ENCODE measurements at places on chromosomes 7 and 10.

- DNase-seq: no peak
Observed at GRCh38 chr7:20424500-20424899, 93.8 kb downstream of the ITGB8 start.

- no peak for DNase-seq
Observed at GRCh38 chr10:118258285-118258684, 83.8 kb downstream of the FAM204A start.

DNA sequence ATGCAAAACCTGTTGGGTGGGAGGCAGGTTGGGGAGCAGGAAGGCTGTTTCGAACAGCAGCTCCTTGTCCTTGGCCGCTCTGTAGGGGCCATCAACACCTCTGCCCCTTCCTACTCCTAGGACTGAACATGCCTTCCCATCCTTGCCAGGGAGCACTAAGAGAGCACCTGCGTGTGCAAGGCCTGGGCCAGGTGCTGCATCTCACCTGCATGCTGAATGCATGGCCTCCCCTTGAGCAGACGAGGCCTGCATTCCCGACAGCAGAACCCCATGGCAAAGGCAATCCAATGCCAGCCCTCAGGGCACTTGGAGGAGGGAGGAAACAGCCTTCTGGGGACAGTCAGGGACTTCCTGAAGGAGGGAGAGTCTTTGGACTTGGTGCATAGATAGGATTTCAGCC lies 11.0 kb downstream of the VSIR start:
- no peak for DNase-seq

- DNase-seq: no peak
Observed at GRCh38 chr7:44935583-44935982, 43.2 kb downstream of the MYO1G start.

DNA sequence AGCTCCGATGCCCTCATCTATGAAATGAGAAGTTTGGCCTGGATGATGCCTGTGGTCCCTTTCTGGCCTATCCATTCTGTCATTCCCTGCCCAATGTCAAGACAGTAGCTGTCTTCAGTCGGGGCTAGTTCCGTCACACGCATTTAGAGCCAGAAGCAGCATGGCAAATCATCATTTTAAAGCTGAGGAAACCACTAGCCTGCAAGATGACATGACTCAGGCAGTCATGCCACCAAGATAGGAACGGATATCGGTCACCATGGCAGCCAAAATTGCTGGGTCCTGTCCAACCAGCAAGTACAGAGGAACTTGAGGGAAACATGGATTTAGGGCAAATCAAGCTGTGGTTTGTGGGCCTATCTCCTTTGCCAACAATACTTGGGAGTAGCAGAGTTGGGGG lies 64.5 kb upstream of the MRLN start:
- no peak for DNase-seq

DNA sequence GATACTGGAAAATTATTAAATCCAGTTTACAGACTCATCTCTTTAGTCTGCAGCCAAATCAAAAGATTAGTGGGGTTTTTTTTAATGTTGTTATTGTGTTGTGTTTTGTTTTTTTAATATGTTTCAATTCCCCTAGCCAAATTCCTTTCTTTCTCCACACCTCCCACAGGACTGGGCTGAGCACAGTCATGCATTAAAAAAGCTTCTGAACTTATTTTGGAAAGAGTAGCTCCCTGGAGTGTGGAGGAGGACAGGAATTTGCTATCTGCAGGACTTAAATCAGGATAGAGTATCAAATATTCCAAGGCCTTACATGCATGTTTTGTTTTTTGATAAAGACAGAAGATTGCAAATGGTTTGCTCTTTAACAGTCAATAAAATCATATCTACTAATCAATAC lies 90.7 kb downstream of the GNAI1 start:
- no peak for DNase-seq

DNA sequence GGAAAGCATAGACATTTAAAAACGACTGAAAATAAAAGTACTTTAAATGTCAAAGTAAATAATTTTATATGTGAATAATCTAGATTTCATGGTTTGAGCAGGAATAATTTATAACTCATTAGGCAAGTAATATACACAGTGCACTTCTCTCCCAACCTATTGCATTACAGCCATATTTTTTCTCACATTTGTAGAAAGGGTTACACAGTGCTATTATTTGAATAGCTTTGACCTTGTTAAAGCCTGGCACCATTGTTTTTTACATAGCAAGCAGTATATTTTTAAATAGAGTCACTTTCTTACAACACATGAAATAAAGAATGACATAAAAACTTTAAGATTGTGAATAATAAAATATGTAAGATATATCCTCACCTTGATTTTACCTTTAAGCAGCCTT lies 969 bp downstream of the PPP1R3A start:
- DNase-seq: no peak

DNA sequence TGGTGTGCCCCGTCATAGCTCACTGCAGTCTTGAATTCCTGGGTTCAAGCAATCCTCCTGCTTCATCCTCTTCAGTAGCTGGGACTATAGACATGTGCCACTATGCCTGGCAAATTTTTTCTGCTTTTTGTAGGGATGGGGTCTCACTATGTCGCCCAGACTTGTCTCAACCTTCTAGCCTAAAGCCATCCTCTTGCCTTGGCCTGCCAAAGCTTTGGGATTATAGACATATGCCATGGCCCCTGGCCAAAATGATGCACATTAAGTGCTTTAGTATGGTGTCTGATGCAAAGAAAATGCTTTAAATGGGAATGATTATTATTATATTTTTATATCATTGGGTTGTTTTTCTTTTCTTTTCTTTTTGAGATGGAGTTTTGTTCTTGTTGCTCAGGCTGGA lies 33.2 kb upstream of the VCL start:
- DNase-seq: no peak
